ENCODE measurements at places on chromosomes 13 and 19.

- DNase-seq: no peak
These were observed 91.7 kb upstream of the ANKRD10 start for GRCh38 chr13:111006506-111007031.

- DNase-seq: no peak
These were observed at the start of gene PTH2 for GRCh38 chr19:49423071-49423984. Gene PTH2, minus strand, starts transcription at chr19:49423441. Its CDS starts 102 bp downstream, at chr19:49423339.

GRCh38 chr19:5547881-5548280, 19.9 kb downstream of the TINCR start:
- peak; percentile 81 for DNase-seq

DNA sequence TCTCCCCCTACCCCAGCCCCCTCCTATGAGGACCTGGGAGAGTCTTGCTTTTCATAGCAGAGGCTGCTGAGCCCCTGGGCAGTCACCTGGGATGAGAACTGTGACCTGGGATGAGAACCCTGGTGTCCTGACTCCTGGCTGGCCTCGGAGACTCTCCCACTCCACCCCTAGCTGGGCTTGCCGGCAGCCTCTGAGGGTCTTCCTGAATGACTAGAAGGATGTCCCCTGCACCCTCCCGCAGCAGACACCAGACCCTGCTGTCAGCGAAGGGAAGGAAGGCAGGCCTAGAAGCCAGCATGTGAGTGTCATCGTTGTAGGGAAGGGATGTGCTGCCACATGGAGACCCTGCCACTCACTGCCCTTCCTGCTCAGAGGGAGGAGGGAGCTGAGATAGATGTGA, 203.4 kb upstream of the ZNF536 start:
- no peak for DNase-seq

DNA sequence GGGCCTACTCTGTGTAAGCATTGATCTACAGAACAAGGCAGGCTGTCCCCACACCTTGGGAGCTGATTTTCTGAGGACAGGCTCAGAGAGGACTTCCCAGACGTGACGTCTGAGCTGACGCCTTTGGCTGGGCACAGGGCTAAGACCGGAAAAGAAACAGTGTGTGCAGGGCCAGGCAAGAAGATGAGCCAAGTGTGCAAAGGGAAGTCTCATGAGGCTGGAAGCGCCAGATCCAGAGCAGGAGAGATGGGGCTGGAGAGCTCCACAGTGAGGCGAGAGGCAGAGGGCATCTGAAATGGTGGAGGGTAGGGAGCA, 12.7 kb downstream of the IGLON5 start:
- DNase-seq: no peak

- DNase-seq: no peak
These were observed 2.1 kb downstream of the RPL18A start for GRCh38 chr19:17861542-17862402.

DNA sequence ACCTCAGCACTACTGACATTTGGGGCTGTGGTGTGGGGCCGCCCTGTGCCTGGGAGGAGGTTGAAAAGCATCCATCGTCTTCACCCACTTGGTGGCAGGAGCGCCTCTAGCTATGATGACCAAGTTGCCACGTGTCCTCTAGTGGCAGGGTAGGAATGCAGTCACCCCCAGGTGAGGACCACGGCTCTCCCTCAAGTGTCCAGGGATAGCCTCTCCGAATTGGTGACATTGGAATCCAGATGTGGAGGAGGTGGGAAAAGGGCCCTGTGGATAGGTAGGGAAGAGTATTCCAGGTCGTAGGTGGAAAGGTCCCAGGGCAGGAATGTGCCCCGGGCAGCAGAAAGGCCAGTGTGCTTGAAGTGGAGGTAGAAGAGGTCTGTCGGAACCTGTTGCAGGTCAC, 37.6 kb downstream of the ARHGEF18 start:
- DNase-seq: peak; percentile 45

DNA sequence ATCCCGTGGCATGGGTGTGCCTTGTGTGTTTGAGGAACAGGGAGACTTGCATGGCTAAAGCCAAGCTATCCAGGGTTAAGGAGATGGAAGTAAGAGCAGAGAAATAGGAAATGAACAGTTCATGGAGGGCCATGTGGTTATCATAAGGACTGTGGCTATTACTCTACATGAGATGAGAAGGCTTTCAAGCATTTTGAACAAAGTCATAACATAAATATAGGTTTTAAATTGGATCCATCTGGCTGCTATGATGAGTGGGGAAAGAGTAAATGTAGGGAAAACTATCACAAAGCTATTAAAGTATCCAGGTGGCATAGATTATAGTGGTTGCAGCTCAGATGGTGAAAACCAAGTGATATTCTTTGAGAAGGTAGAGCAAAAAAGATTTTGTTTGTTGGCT, 184.1 kb downstream of the PCDH17 start:
- DNase-seq: no peak

- DNase-seq: peak; percentile 90
These were observed 25.7 kb downstream of the SH3GL1 start for GRCh38 chr19:4374498-4375163.
